AG09309 (cell line): ENCODE measurements at places on chromosomes 5 and 9.

DNA sequence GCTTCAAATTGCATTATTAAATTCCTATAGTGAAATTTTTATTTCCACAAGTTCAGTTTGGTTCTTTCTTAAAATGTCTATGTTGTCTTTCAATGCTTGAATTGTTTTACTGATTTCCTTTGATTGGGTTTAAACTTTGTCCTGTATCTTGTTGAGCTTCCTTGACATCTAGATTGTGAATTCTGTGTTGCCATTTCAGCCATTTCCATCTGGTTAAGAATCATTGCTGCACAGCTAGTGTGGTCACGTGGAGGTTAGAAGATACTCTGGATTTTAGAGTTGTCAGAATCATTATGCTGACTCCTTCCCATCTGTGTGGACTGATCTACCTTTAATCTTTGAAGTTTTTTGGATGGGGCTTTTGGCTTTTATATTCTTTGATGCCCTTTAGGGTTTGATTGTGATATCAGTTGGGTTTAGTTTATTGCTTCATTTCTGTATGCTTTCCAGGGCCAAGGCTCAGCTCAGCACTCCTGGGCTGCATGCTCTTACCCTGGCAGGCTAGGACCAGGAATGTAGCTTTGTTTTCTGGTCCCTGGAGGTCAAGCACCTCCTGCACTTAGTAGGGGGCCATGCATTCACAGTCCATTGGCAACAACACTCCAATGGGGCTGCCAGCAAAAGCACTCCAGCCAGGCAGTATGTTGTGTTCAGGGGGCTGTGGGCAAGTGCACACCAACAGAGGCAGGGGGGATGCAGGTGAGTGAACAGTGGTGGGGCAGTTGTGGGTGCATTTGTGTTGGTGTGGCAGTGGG is 141.4 kb downstream of the PRR16 start:
- no peak for DNase-seq

GRCh38 chr9:136525207-136525606 is 20.6 kb downstream of the NOTCH1 start:
- DNase-seq: no peak

DNA sequence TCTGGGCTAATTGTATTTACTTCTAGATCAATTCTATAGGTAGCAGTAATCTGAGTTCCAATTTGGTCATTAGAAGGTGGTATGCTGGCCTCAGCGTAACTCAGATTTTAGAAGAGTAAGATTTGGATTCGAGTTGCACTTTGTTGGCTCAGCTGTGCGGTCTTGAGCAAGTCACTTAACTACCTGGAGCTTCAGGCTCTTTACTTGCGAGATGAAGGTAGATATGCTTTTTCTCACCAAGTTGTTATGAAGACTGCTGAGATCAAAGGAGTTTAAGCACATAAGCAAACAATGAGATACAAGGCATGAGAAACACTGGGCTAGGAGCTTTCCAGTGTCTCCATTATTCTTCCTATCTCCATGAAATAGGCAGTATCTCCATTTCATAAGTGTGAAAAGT is 133.8 kb upstream of the RANBP3L start:
- no peak for DNase-seq

DNA sequence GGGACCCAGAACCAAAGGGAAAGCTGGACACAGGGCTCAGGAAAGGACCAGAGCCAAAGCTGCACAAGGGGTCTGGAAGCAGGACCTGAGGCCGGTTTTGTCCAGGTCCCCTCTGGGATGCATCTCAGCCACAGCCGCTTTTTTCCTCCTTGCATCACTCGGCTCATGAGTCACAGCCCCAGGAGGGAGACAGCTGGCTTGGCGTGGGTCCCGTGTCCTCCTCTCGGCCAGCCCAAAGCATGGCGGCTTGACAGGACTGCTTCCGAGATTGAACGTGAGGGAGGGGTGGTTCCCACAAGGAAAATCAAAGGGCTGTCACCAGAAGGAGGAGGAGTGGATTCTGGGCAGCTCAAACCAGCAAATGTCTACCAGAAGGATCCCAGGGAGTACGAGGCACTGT is 56.7 kb upstream of the CPLX2 start:
- peak; percentile 46 for DNase-seq

GRCh38 chr5:94031631-94032030 is 290.2 kb upstream of the POU5F2 start:
- DNase-seq: peak; percentile 71

- DNase-seq: no peak
Observed at GRCh38 chr9:114473447-114473801, 31.8 kb downstream of the WHRN start.

GRCh38 chr9:137064027-137064879 is 6.1 kb downstream of the SAPCD2 start:
- no peak for DNase-seq

DNA sequence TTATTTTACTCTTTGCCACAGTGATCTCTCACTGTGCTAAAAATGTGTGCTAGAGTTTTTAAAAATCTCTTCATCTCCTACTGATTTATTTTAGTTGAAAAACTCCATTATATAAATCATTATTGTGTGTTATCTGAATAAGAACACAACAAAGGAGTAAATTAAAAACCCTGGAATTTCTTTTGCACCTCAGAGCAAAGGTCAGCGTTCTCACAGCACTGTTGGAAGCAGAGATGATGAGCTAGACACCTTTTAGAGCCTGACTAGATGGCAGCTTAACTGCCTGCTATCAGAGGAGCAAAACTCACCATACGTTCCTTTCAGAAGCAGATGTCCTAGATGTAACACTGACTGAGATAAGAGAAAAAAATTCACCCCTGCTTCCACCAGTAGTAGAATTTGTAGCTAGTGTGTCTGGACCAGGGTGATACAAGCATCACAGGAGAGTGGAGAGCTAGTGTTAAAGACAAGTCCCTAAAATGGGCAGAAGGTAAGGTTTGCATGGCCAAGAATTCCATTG is 147.1 kb downstream of the ENTREP1 start:
- DNase-seq: no peak

DNA sequence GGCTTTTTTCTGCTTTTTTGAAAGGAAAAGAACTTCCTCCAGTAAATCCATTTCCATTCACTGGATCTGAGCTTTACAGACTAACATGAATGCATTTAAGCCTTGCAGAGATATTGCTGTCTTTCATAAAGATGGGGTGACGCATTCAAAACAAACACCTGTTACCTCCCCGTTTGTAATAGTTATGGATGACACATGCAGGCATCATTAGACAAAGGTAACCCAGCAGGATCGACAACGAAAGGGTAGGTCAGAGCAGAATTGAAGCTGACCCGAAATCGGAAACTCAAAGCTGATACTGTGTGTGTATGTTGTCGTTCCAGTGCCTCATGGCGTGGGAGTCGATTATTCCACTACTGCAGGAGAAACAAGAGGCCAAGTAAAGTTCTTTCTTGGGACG is 22.2 kb downstream of the SLC46A2 start:
- DNase-seq: no peak

- DNase-seq: no peak
Observed at GRCh38 chr5:36346896-36347690, 45.4 kb upstream of the RANBP3L start.

DNA sequence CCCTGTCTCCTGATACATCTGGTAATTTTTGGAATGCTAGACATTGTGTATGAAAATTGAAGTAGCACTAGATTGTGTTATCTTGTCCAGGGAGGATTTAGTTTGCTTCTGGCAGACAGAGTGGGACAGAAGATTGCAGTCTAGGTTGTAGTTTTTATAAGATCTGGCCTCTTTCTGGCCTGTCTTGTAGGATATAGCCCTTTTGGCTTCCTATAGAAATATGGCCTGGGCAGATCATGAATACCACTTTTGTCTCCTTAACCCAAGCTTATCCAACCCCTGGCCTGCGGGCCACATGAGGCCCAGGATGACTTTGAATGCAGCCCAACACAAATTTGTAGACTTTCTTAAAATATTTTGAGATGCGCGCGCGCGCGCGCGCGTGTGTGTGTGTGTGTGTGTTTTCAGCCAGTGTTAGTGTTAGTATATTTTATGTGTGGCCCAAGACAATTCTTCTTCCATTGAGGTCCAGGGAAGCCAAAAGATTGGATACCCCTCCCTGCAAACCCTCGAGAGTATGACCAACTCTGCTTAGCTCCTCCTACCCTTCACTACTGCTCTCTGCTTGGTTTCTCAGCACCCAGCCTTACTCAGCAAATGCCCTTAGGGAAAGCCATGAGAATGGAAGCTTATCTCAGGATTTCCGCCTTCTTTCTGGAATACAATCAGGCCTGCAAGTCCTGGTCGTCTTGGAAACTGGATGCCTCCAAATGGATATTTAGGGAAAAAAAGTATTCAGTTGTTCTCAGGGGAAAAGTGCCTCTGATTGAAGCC is 26.5 kb downstream of the ANKRD33B start:
- DNase-seq: no peak

DNA sequence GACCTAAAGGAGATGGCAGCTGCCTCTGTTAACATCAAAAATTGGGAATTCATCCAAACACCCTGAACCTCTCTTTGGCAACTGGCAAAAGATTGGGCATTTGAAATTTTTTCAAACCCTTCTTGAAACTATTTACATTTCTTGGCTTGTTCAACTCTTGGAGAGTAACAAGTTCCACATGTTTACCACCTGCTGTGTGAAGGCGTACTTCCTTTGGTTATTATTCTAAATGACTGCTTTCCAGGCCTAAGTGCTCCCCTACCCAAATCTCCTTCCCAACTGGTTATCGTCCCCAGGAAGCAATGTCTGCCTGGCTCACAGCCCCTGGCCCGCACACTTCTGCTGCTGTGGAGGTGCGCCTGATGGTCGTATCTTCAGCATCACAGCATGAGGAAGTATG is 422.7 kb downstream of the DMAC1 start:
- DNase-seq: no peak

- no peak for DNase-seq
Observed at GRCh38 chr5:159017786-159018185, 81.9 kb downstream of the EBF1 start.
